ENCODE measurements at places on chromosomes 16 and 17. TPM values are rescaled to one million over a fixed set of nuclear protein-coding genes. Genes with fewer than 3 reads are reported as not detected.

GRCh38 chr16:57282510-57283213, 1.8 kb downstream of the PLLP start:
- no peak for DNase-seq

DNA sequence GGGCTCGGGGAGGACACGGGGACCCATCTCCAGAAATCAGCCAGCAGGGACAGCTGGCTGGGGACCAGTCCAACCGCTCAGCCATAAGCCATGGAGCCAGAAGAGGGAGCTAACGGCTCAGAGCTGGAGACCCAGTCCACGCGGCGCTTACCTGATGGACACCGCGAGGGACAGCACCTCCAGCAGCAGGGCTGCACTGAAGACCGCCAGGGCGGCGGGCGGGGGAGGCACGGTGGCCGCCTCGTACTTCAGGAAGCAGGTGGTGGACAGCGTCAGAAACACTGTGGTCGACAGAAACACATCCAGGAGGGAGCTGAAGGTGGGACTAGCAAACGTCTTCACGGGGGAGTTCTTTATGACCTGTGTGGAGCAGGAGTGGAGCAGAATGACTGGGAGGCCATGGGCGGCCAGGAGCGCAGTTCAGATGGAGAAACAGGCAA, 102.6 kb upstream of the CREBBP start:
- peak; percentile 70 for DNase-seq

DNA sequence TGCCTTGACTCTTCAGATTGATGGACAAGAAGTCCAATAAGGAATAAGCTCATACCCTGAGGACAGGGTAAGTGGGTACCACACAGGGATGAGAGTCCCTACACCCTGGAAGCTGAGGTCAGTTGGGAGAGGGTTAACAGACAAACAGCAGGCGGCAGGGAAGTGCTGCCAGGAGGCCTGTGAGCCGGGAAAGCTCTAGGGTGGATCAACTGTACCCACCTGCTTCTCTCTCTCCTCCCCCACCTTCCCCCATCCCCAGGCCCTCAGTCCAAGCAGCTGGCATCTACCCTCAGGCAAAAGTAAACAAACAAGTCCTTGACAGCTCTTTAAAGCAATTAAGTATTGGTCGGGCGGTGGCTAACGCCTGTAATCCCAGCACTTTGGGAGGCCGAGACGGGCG, 20.7 kb upstream of the MYLK3 start:
- no peak for DNase-seq

The EPOP gene
- 0.83 TPM for total RNA-seq

GRCh38 chr17:68133346-68134045, 98.0 kb downstream of the KPNA2 start:
- no peak for DNase-seq

DNA sequence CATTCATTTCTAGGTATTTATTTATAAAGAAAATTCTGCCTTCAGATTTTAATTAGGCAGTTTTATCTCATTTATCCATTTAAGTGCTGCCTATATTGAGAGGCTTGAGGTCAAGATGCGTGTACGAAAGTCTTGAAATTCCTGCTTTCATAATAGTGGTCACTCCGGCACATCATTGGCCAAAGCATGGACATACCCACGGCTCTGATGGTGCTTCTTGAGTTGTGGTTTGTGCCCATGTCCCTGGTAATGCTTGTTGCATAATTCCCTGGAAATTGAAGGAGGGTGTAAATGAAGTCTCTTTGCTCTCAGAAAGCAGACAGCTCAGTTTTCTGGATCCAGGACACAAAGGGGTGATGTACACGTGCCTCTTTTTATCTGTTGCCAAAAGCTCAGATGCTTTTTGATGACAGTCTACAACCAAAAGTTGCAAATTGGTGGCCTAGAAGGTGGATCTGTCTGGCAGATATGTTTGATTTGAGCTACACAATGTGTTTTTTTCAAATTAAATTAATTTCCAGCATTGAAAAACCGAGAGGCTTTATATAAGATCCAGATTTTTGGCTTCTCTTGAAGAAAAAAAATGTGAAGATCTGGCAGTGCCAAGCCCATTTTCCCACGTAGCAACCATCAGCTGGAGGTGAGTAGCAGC, 94.4 kb downstream of the SHISA9 start:
- no peak for DNase-seq

The KRT222 gene
- 0.57 TPM for total RNA-seq

The NEURL4 gene
- 11.2 TPM for total RNA-seq

- DNase-seq = no peak
These were observed 131.9 kb upstream of the XYLT1 start for GRCh38 chr16:17602678-17603077.

DNA sequence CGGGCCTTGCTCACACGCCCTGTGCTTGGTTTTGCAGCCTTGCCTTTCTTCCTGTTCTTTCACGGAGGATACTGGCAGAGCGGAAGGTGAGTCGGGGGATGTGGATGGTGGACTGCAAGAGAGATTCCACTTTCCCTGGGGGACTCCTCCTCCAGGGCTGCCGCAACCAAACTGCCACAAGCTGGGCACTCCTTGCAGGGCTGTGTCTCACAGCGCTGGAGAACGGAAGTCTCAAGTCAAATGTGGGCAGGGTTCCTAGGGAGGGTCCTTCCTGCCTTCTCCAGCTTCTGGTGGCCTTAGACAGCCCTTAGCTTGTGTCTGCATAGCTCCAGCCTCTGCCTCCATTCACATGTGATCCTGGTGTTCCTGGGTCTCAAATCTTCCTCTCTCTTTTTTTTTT, 11.4 kb upstream of the BIRC5 start:
- DNase-seq = no peak

DNA sequence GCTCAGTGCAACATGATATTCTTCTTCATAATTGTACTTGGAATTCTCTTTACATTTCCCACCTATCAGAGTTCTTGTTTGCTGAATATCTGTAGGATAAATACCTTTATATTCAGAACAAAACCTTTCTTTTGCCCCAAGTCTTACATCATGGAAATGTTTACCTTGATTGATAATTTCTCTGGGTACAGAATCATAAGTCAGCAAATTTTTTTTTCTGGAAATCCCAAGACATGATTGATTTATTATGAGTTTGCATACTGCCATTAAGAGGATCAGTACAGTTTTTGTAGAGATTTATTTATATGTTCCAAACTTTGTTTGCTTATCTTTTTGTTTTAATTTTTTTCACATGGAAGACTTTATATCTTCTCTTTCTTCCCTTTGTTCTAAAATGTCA, 699.8 kb upstream of the KIF2B start:
- DNase-seq = no peak

The CTRB2 gene
- not detected for total RNA-seq

The CLEC18B gene
- total RNA-seq = 0.63 TPM

GRCh38 chr17:64190472-64190871, 60.5 kb upstream of the ERN1 start:
- DNase-seq = no peak

DNA sequence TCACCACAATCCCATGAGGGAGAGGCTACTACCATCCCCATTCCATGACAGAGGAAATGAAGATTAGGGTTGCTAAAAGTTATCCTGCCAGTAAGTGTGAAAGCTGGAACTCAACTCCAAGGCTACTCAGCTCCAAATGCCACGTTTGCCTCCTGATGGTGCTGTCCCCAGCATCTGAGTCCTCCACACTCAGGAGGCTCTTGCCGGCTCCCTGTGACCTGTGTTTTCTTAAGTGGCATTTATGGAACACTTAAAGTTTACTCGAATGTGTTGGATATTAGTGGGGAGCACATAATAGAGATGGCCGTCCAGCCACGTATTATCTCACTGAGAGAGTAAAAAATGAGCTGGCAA, 267.9 kb downstream of the CBLN1 start:
- no peak for DNase-seq

GRCh38 chr16:14608111-14608566, 21.9 kb downstream of the PARN start:
- no peak for DNase-seq

- no peak for DNase-seq
These were observed 21.4 kb downstream of the CARD14 start for GRCh38 chr17:80191192-80191591.

The KRTAP1-3 gene
- not detected for total RNA-seq

GRCh38 chr16:72101195-72101594, 7.5 kb downstream of the DHX38 start:
- DNase-seq = no peak

The SIRT7 gene
- total RNA-seq = 17.0 TPM

The MRPL12 gene
- total RNA-seq = 34.7 TPM

- DNase-seq = no peak
These were observed 32.8 kb downstream of the MSI2 start for GRCh38 chr17:57289130-57289529.

DNA sequence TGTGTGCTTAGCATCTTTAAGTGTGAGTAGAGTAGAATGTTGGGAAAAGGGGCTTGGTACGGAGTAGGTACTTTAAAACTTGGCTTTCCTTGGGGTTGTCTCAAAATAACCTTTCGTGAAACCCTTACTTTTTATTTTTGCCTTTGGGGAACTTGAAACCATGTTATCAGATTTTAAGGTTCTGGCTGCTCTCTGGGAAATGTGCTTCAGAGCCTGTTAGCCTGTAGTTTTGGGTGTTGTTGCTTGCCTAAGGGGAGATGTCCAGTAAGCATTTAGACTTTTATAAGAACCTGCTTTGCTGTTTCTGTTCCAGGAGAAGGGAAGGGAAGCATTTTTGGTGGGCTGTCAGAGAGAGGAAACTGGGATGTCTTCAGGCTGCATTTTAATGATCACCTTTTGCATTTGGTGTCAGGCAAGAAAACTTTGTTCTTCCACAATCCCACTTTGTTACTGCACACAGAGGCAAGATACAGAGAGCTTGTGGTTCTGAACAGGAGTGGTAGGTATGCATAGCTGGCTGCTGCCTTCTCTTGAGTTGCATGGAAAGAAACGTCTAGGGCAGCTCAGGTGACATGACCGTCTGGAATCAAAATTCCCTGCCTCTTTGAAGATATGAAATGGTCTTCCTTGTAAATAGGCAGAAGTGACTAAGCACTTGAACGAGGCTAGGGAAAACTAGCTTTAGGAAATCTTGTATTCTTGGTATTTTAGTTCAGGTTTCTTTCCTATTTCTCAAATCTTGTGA, 1.7 kb downstream of the RABEP1 start:
- DNase-seq = no peak

DNA sequence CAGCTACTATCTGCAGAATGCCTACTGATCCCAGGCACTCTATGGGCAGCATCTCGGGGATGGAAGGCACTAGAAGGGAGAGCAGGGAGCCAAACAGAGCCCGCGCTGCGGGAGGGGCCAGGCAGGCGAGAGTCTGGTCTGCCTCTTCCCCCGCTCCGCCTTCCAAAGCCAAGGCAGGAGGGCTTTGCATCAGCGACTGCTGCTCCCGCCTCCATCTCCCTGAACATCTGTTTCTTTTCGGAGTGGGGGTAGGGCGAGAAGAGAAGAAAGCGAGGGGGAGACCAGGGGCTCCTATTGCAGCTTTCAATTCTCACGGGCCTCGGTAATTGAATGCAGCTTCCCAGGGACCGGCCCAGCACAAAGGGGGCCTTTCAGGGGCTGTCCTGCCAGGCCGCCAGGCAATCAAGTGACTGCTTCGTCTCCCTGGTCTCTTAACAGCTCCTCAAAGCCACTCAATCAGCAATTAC, 31.4 kb upstream of the CDC42EP4 start:
- DNase-seq = peak; percentile 80

DNA sequence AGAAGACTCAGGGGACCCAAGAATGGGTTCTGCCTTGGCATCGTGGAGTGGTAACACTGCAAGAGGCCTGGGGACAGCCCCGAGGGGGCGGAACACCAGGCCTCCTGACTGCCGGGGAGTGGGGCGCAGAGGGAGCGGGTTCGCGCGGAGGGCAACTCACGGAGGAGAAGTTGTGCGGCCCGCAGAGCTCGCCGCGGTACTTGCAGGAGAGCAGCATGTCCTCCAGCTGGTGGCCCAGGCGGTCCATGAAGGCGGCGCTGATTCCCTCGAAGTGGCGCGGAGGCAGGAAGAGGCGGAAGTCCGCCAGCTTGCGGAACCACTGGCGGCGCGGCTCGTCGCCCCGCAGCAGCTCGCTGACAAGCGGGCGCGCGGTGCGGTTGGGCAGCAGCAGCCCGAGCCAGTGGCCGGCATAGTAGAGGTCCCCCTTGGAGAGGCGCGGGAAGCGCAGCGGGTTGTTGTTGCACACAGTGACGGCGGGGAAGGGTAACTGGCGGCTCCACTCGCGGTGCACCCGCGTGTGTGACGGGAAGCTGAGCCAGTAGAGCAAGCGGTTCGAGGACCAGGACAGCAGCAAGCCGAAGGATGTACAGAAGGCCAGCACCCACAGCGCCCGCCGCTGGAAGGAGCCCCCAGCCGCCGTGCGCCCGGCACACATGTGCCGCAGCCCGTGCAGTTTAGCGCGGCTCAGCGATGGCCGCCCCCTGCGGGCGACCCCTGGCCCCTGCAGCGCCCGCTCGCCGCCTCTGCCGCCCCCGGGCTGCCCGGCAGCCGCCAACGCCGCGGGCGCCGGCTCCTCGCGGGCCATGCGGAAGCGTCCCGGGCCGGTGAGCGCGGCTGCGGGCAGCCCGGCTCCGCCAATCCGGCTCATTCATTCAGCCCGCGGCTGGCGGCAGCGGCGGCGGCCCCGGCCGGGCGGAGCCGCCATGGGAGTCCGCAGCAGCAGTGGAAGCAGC, 1.6 kb downstream of the ASIC2 start:
- DNase-seq = no peak

The RNF157 gene
- 2.5 TPM for total RNA-seq

DNA sequence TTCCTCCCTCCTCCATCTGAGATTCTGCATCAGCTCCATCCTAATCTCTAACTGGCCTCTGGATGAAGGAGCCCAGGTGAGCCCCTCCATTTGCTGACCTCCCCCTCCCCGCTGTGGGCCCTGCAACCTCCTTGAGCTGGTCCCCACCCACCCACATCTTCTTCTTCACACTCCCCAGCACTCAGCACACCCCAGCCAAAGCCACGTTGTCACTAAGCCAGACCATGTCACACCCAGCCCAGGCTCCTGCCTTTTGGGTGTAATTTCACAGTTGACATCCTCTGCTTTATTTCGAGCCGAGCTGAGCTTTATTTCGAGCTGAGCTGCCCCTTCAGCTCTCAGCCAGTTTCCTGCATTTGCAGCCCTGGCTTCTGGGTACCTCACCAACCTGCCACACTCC, 282.7 kb upstream of the TNRC6C start:
- no peak for DNase-seq

The CMTM3 gene
- 22.9 TPM for total RNA-seq

GRCh38 chr17:74274709-74275340, 791 bp downstream of the DNAI2 start:
- no peak for DNase-seq

GRCh38 chr17:2962729-2963128, 100.7 kb downstream of the OR1D5 start:
- no peak for DNase-seq

Data from ovary (tissue), 10 donors.